Gastroesophageal sphincter (tissue), 4 donors: ENCODE measurements at places on chromosomes 1 and 21. TPM values are rescaled to one million over a fixed set of nuclear protein-coding genes. Genes with fewer than 3 reads are reported as not detected.

DNA sequence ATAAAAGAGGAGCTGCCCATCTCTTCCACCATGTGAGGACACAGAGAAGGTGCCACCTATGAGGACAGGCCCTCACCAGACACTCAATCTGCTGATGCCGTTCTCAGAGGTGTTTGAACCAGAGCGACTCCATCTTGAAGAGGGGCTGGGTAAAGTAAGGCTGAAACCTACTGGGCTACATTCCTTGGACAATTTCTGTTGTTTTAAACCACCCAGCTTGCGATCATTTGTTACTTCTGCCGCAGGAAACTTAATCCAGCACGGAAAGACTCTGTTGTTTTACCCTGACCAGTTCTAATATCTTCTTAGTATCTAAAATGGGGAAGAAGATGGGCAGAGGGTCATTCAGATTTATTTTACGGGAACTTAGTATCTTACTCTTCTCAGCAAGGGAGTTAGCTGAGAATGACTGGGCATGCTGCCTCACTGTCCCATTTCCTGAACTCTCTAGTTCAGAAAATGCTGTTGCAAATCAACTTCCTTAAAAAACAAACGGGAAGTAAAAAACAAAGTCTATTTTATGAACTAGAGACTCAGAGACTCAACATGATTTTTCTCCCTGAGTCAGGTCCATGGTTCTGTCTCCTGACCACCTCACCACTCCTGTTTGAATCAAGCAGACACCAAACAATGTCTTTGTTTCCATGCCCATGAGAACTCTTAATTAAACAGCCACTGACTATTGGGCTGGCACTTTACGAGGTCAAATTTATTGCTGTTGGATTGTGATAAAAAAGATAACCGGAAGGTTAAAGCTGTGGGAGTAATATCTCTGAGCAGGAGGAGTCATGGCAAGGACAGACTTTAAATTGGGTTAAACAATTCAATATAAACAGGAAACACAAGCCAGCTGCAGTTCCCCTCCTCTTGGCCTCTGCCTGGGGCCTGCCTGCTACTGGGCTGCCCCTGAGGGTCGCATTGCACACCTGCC lies 23.8 kb upstream of the IFNAR1 start:
- ATAC-seq: peak; percentile 50

DNA sequence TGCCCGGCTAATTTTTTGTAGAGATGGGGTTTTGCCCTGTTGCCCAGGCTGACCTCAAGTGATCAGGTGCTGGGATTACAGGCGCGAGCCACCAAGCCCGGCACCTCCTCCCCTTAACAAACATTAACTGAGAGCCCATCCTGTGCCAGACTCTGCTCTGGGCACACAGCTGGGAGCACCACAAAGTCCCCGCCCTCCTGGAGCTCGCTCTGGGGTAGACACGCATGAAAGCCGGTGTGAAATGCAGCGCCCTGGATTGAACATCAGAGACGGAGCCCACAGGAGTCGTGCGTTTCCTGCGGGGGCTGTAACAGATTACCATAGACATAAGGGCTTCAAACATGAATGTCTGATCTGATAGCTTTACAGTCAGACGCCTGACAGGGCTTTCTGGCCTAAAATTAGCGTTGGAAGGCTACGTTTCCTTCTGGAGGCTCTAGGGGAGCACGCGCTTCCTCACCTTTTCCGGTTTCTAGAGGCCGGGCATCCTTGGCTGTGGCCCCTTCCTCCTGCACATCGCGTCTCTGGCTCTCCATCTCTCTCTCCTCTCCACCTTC lies 14.3 kb downstream of the SLC27A3 start:
- ATAC-seq: peak; percentile 0

GRCh38 chr1:54064299-54064698 lies 10.9 kb downstream of the TCEANC2 start:
- ATAC-seq: no peak

GRCh38 chr1:56065729-56066128 lies 513.6 kb downstream of the PLPP3 start:
- ATAC-seq: no peak

Gene KLHDC8A
- total RNA-seq: 0.16 TPM

Gene SFN
- total RNA-seq: 0.81 TPM

DNA sequence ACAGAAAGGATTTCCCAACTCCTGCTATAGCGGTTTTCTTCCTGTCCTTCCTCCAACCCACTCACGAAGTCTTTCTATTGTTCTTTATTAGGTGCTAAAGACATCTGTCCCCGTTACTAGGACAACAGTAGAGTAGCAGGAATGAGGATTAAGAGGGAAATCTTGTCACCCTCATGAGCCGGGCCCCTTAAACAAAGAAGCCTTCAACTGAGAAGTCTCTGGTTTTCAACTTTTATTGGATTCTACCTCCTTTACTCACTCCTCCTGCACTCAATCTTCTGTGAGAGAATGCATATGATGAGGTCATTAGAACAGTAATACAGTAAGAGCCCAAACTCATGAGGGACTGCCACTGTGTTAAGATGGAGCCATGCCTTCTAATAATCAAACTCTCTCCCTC lies 206.3 kb downstream of the OMA1 start:
- no peak for ATAC-seq

Gene RGS1
- total RNA-seq: 17.2 TPM

GRCh38 chr21:21187579-21187978 lies 189.4 kb downstream of the NCAM2 start:
- no peak for ATAC-seq

DNA sequence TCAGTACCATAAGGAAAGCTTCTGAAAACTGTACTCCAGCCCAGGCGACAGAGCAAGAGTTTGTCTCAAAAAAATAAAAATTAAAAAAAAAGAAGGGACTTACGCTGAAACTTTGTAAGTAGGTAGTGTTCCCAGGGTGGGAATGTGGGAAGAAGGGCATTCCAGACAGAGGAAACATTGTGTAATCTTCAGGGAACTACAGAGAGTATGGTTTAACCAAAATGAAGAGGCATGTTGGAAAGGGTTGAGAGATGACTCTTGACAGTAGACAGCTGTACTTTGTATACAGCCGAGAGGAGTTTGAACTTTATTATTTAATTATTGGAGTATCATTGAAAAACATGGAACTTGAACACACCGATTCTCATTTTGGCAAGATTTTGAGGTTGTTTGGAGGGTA lies 43.0 kb downstream of the PPP2R5A start:
- no peak for ATAC-seq

- ATAC-seq: no peak
These were observed 42.8 kb upstream of the CACYBP start for GRCh38 chr1:174956976-174957375.
